ENCODE measurements at places on chromosomes 16 and 17.

DNA sequence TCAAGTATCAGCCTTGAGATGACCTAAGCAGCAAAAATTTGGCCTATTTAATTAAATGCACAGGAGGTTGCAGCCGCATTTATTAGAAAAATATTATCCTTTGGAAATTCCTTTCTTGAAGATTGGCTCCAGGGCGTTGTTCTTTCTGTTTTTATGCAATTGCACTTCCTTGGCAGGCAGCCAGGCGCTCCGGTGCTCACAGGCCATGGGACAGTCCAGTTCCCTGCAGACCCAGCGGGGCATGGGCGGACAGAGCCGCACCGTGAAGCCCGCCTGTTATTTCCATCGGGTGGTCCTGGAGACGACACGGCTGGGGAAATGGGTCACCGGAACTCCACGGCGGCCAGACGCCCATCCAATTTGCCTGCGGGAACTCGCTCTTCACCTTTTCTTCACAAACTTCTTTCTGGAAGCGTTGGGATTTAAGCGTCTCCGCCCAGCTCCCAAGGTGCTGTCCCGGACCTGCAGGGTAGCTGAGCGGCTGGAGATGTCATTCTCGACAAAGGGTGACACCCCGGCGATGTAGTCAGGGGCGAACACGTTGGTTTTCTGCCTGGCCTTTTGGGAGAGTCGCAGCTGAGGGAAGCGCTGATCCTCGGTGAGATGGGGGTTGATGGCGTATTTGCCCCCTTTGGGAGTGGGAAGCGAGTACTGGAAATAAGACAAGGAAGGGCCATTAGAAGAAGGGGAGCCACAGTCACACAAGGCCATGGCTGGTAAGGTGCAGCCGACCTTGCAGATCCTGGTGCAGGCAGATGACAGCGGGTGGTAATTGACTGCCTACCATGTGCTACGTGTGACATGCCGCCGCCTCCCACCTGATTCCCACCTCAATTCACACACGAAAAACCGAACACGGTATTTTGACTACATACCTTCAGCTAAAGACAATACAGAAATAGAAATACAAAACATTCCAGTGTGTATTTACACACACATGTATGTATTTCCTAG, 12.5 kb downstream of the NOB1 start:
- no peak for DNase-seq

DNA sequence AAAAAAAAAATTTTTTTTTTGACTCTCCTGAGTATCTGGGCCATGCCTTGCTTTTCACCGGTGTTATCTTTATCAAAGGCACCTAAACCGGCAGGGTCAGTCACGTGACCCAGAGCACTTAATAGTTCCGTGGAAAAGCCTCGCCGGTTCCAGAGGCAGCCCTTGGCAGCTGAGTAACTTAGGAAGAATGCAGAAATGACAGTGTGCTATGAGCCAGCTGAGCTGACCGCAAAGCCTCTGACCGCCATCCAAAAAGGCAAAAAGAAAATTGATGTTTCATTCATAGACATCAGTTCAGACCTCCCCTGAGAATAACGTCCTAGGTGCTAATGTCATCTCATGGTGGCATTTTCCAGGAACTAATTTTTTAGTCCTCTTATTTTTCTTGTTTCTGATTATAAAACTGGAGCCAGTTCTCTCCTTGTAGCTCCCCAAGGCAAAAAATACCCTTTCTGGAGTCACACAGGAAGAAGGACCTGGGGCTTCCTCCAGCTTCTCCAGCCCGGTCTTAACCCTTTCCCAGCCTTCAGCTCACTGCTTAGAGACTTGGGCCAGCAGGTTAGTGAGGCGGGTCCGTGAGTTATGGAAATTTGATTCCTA, 122.6 kb downstream of the SOCS1 start:
- DNase-seq, result no peak

GRCh38 chr16:31452631-31453106, 6.6 kb upstream of the ARMC5 start:
- no peak for DNase-seq

DNA sequence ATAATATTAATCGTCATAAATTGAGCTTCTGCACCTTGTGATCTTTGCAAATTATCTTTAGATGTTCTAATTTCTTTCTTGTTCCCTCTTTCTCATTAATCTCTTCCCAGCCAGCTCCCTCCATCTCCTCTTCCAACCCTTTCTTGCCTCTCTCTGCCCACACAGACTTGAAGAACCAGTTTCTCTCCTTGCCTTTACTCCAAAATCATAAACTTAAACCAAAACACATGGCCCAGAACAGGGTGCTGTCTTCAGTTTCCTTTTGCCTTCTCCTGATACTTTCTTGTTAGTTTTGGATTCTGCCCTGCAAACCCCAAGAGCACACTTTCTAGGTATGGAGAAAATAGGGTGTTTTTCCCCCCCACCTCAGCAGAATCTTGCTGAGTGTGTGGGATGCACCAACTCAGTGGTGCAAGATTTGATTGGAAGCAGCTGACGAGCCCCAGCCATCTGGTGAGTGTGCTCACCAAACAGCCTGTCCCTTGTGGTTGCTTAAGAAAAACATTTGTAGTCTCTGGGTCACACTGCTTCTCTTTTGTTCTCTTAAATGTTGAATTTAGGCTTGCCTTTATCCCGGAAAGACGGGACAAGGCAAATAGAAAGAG, 175.8 kb upstream of the MAF start:
- DNase-seq, result no peak

DNA sequence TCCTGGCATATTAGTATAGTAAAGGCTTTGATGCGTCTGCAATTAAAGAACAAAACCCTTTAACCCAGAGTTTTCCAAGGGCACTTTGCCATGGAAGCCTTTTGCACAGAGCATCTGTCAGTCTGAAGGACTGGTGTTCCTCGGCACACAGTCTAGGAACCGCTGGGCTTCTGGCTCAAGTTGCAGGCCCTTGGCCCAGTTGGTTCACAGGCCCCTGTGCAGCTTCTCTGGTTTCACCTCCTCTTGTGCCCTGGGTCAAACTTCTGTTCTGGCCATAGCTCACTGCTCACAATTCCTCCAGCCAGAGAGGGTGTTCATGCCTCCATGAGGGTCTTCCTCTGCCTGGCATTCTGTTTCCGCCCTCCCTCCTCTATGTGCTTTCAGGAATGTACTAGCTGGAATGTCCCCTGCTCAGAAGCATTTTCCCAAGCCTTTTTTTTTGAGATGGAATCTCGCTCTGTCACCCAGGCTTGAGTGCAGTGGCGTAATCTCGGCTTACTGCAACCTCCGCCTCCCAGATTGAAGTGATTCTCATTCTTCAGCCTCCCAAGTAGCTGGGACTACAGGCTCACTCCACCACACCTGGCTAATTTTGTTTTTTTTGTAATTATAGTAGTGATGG, 34.5 kb upstream of the TEX2 start:
- DNase-seq, result no peak

DNA sequence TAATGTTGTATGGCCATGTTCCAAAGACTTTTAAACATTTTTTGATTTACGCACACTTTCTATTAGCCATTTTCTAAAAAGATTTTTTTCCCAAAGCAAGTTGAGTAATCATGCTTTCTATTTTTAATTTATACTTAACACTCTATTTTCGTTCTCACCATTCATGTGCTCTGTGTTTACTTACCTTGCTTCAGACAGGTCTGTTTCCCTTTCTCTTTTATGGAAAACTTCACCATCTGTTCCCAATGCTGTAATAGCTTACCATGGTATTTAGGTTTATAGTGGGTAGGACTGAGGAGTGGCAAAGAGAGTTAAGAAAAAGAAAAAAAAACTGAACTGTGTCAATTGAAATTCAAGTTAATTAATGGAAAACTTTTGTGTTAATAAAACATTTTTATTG, 37.5 kb upstream of the KCNJ16 start:
- DNase-seq, result no peak

DNA sequence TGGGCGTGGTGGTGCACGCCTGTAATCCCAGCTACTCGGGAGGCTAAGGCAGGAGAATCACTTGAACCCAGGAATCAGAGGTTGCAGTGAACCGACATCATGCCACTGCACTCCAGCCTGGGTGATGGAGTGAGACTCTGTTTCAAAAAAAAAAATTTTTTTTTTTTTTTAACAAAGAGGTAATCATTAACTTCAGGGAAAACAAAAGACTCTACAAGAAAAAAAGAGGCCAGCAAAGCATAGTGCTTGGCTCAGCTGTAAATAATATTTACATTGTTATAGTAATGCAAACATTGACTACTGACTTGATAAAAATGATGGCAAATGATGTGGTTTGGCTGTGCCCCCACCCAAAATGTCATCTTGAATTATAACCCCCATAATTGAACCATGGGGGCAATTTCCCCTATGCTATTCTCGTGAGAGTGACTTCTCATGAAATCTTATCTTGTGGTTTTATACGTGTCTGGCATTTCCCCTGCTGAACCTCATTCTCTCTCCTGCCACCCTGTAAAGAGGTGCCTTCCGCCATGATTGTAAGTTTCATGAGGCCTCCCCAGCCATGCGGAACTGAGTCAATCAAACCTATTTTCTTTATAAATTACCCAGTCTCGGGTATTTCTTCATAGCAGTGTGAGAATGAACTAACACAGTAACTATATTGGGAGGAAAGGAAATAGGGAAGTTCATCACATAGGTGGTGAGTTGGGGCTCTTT, 12.7 kb upstream of the SSTR2 start:
- no peak for DNase-seq

GRCh38 chr16:28040039-28040438, 23.5 kb downstream of the GSG1L start:
- no peak for DNase-seq

GRCh38 chr16:73317321-73317857, 269.5 kb upstream of the ZFHX3 start:
- no peak for DNase-seq
